Activated gamma-delta T cell (primary cell): ENCODE measurements at places on chromosomes 7 and 10.

DNA sequence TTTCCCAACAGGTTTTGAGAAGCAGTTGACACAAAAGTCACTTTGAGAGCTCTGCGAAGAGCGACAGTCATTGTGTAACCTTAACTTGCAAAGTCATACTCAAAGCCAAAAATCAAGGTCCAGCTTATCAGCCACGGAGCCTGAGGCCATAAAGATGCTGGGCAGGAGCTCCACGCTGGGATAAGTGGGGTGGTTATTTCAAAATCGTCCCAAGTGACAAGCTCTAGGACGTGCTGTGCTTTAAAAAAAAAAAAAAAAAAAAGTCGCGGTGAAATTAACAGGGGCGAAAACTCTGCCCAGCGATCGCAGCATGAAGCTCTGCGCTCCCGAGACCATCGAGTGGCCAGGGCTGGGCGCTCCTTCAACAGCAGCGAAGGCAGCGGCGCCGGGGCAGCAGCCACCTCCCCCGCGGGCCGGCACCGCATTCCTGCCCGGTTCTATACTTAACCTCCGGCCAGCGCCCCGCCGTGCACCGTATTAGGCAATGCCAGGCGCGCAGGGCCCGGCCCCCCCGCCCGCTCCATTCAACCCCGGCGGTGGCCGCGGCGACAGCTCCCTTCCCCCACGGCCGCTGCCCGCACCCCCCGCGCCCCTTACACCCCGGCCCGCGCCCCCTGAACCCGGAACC lies 657 bp downstream of the HACD1 start:
- peak; percentile 21 for DNase-seq

DNA sequence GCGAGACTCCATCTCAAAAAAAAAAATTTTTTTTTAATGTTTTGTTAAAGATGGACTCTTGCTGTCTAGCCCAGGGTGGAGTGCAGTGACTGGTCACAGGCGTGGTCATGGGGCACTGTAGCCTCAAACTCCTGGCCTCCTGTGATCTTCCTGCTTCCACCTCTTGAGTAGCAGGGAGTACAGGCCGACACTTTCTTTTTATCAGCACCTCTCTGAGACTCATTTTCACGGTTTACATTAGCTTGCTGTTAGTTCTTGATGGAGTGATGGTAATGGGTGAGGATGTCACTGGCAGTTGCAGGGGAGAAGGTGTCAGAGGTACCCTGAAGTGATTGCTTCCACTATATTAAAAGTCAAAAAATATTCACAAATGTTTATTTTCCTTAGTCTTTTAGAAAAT lies 95.3 kb upstream of the MTPN start:
- DNase-seq = no peak

DNA sequence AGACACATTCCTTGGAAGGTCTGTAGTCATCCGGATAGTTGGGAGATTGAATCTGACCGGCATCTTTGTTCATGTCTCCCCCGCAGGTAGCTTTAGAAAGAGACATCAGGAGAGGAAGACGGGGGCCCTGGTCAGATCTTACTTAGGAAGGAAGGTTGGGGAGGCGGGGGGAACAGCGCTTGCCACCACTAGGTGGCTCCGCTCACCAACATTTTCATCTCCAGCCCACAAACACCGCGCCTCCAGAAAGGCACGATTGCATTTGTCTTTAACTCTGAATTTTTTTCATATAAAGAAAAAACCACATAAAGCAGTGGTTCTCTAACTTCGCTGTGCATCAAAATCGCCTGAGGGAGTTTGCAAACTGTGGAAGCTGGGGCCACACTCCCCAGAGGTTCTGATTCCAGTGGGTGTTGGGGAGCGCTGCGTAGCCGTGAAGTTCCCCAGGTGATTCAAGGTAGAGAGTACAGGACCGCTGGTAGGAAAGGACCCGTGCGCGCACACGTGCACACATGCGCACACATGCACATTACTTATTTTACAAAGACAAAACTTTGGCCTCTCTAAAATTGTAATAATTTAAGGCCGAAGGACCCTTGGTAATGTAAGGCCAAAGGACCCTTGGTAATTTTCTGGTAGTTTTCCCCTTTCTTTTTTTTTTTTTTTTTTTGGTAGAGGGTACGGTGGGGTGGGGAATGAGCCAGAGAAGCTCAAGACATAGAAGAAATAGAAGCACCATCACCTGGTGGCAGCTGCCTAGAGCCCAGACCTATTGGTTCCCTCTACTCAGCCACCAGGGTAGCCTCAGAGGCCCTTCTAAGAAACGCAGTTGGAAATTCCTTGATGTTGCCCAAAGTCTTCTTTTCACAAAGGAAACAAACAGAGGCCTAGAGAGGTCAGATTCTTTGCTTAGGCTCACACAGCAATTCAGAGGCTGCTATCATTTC lies 37.4 kb upstream of the OPALIN start:
- no peak for DNase-seq

GRCh38 chr7:50824882-50825281 lies 42.2 kb upstream of the GRB10 start:
- DNase-seq = no peak

- peak; percentile 33 for DNase-seq
Measured at GRCh38 chr7:140230861-140231770, 54.3 kb upstream of the KDM7A start.

- no peak for DNase-seq
Measured at GRCh38 chr10:122213766-122214165, 57.3 kb upstream of the BTBD16 start.

GRCh38 chr10:100858747-100859483 lies 53.8 kb upstream of the SLF2 start:
- no peak for DNase-seq

- DNase-seq = no peak
Measured at GRCh38 chr10:48285710-48286109, 11.2 kb upstream of the FRMPD2 start.

DNA sequence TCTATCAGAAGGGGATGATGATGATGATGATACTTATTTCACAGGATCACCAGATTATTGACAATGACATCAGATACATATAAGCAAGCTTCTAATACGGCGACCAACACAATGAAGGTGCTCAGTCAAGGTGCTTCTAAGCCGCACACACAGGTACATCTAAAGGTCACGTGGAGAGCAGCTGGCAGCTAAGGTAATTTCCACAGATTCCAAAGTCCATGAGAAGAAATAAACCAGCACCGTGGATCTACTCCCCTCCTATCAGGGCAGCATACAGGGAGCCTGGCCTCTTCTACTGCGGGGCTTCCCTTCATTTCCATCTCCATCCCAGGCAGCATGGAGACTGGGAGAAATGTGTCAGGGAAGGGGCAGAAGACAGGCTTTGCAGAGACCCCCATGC lies 37.5 kb downstream of the DENND11 start:
- no peak for DNase-seq

GRCh38 chr10:72645263-72645858 lies 19.5 kb upstream of the MICU1 start:
- no peak for DNase-seq

DNA sequence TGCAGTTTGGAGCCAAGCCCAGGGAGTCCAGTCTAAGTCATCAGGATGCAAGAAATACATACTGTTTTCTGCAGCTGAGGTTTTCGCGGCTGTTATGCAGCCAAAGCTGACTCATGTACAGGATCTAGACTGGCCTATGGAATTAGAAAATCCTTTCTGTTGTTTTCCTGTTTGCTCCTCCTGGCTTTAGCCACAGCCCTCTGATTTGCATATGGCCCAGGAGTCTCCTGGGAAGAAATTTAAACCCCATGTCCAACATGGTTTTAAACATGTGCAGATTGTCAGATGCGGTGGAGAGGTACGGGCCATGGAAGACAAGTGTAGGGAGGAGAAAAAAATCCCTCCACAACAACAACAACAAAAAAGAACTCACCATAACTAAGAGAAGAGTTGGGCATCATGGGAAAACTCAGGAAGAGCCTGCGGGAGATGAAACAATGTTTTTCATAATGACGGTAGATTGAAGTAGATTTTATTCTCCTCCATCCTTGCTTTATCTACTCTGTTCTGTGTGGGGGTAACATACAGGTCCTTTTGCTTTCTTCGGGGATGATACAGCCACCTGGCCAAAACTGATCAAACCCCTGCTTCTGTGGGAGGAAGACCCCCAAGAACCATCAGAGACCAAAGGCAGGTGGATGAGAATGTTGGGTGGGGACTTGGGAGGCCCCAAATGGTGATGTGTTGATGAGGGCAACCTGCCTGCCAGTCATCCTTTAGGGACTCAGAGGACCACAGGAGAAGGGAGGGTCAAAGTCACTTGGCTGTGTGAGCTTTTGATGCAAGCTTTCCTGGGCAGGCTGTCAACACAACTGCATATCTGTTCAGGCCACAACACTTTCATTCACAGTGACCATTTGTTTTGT lies 29.8 kb upstream of the GNA12 start:
- no peak for DNase-seq

DNA sequence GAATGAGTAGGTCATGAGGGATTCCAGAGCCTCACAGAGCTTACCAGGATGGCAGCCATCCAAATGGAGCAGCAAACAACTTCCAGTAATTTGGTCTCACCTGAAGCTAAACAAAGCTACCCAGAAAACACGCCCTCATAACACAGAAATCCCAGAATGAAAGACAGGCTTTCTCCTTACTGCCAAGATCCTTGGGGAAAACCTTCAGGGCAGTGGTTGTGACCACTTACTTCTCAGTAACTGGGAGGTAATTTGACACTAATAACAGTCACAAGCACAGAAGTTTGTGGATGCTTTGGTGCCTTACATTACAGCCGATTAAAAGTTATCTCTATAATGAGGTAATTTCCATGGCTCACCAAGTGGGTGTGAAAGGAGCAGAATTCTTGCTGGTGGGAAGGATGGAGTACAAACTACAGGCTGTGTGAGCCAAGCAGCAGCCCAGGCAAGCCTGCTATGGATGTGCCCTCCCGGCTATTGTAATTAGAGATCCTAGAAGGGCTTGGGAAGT lies 10.4 kb downstream of the WDR91 start:
- DNase-seq = no peak

- DNase-seq = no peak
Measured at GRCh38 chr10:125868372-125868975, 12.6 kb downstream of the DHX32 start.

DNA sequence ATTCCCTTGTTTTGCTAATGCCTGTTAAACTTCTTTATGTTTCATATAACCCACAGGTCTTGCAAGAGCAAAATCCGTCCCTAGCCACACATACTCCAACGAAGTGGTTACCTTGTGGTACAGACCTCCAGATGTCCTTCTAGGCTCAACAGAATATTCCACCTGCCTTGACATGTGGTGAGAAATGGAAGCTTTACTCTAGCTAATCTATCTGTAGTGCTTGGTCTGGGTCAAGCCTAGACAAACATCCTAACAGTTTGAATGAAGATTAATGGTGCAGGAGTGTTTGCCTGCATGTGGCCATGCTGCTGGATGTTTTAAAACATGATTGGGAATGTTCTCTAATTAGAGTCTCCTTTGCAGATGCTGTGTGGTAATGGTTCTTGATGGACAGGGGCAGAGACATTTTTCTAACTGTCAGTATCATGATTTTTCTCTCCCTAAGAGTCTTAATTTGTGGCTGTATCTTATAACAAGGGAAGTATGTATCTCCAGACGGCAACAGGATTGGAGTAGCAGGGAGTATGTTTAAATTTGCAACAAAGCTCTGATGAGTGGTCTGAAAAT lies 308.5 kb upstream of the FZD1 start:
- DNase-seq = no peak

DNA sequence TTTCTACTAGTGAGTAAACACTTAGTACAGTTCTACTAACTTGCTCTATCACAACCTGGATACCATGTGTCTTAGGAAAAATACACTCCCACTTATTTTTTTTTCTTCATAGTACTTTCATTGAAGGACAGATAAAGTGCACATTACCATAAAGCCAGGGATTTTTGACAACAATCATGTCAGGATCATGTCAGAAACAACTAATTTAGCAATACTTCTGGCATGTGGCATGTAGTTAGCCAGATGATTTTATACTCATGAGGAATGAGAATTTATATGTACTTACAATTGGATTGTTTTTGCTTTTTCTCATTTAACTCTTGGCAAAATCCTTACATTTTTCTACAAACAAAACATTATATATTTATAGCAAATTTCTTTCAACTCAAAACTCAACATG lies 630.7 kb upstream of the GRM3 start:
- DNase-seq = no peak

DNA sequence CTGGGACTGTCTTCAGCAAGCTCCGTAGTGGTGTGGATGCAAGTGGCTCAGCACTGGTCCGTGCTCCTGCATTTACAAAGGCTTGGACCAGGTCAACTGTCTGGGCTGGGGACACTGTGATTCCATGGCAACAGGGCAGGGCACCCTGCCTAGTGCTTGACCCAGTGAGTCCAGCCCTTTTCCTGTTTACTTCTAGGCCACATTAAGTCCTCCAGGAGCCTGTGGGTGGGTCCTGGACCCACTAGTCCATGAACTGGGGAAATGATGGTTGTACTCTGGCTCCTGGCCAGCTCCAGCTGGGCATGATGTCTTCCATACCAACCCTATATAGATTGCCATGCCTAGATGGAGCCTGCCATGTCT lies 152.0 kb downstream of the RPS24 start:
- DNase-seq = no peak

GRCh38 chr10:119278126-119278709 lies 70.8 kb downstream of the GRK5 start:
- no peak for DNase-seq

DNA sequence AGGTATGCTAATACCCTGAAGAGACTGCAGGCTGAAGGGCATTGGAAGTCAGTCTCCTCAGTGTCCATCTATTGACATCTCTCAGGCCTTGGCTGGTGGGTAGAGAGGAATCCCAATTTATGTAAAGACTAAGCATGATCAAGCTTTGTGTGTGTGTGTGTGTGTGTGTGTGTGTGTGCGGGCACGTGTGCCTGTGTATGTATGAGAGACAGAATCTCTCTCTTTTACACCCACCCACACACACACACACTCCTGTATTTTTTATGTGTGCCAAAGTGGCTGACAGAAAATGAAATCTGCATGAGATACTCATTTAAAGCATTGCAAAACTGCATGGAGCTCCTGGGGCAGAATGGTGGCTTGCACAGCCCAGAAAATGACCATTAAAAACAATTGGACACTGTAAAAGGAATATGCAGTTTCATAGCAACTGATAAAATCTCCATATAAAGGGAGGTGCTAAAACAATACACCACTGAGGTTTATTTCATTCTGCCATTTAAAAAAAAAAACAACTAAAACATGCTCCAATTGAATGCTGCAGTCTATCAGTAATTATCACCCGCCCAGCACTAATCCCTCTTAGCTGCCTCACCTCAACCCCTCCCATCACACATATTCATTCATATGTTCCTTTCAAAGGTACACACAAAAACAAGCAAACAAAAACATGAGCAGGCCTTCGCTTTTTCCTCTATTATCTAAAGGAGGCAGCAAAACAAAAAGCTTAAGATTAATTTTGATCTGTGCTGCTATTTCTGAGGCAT lies 385.0 kb downstream of the KCNMA1 start:
- no peak for DNase-seq

- DNase-seq = no peak
Measured at GRCh38 chr7:30971840-30972563, 8.2 kb downstream of the GHRHR start.
